ENCODE measurements at places on chromosomes 7 and 10.

DNA sequence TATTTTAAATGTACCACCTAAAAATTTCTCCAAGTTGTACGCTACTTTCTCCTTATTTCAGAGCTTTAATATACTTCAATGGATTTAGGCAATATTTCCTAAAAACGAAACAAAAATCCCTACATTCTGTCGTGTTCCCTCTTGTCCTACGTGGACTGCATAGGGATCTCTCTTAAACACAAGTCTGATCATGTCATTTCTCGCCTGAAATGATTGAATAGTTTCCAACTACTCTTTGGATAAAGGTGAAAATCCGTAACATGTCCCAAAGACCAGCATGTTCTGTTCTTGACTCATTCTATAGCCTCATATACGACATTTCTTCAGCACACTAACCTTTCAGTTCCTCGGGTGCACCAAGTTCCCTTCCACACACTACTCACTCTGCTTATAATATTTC is 17.7 kb upstream of the TPK1 start:
- no peak for DNase-seq

DNA sequence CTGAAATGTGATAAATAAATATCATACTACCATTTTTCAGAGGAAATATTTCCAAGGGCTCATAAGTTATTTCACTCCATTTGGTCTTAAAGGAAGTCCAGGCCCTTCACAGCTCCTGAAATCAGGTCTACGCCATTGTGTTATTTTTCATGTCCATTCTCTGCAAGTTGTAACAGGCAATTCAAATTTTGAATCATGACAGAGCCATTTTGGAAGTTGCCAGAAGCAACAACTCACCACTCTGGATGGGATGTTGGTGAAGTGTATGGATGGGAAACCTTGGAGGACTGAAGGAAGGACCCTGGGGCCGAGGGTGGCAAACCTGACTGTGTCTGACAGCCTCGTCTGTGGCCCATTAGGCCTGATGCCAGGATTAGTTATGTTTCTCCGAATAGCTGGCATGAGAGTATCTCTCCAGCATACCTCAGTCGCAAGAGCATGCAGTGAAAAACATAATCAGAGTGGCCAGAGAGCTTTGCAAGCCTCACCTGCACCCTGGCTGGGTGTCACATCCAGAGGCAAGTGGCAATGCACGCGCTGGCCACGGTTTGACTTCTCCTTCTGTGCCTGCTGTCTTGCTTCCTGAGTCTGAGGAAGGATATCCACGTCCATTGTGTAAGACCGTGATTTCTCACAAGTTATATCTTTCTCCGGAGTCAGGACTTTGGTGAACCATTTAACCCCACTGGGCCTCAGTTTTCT is 87.1 kb downstream of the NRP1 start:
- no peak for DNase-seq

- DNase-seq: no peak
Observed at GRCh38 chr7:37160656-37161055, 288.0 kb downstream of the ELMO1 start.

DNA sequence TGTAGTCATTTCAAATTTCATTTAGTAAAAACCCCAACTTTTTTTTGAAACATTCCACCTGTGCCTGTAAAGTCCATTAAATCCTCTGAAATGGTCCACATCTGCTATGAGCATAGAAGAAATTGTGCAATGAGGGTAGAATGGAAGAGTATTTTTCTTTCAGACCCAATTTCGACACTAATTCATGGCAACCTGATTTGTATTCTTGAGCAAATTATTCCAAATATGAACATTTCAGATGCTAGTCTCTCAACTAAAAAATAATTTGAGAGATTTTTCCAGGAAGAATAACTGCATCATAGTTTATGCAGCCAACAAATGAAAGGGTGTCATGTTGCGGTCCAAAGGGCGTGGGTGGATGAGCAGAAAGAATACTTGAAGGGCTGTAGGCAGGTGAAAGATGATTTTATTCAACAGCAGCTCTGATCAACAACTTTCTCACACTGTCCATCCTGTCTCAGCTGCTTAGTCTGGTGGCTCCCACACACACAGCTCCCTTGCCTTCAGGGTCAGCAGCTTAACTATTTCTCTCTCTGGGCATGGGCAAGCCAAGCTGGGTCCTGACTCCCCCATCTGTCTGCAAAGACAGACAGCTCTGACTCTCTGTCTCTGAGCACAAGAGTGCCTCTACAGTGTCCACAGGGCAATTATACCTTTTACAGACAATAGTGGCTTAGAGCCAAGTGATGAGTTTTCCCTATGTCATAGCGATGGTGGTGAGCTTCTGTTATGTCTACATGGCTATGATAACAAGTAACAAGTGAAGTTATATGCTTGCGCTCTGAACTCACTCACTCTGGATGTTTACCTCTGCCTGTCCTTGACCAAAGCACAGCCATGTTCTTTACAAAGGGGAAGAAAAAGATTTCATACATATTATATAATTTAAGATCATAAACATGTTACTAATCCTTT is 11.5 kb downstream of the STEAP2 start:
- no peak for DNase-seq

DNA sequence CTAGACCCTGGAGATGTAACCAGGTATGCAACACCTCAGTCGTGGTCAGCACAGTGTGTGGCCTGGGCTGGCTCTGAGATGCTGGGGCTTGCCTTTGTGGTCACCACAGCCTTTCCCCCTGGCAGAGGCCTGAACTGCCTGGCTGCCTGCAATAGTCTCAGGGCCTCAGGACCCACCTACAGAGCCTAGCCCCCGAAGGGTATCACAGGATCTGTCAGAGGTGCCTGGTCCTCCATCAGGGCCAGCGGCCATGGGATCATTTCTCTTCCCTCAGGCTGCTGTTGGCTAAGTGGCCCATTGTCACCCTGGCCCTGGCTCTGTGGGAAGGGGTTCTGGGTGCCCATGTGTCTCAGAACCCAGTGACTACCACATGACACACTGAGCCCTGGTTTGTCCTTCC is 141.6 kb downstream of the CYP26A1 start:
- DNase-seq: no peak

DNA sequence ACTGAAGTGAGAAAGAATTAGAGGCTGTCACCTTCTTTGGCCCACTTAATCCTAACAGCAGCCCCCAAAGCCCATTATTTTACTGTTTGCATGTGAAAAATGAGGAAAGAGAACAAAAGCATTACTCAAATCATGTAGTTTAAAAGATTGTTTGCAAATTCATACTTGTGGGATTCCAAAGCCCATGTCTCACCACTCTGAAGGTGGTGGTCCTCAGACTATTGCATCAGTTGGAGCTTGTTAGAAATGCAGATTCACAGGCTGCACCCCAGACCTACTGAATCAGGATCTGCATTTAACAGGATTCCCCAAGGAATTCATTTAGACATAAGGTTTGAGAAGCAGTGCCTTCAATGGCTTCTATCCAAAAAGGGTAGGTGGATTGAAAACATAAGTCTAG is 93.7 kb upstream of the PDE1C start:
- no peak for DNase-seq

DNA sequence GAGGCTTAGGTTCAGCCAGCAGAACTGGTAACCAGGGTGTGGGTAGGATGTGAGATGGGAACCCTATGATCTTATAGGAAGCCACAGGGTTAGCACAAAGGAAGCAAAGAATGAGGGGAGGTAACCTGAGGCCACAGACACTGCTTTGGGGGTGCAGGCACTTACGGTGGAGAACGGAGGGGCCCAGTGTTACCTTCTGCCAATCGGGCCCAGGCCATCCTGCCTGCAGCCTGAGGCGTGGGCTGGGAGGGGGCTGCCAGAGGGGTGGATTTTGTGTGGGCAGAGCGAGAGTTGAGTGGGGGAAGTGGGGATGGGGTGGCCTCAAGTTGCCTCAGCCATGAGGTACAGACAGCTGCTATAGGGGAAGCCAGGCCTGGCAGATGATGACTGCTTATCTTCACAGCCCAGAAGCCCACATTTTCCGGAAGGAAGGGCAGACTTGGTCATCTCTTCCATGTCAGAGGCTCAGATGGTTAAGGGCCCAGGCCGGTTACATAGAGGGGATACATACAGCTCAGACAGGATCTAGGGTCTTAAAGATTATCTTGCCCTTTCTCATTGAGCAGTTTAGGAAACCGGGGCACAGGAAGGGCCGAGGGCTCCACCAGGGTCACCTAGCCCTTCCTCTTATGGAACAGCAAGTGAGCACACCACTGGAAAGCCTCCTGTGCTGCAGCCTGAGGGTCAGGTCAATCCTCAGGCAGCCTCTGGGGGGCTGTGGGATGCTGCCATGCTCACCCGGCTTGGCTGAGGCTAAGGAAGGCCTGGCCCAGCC is 24.4 kb upstream of the VSIR start:
- no peak for DNase-seq

Measured in stimulated activated CD4-positive, alpha-beta T cell treated with anti-CD3 and anti-CD28 coated beads, Interleukin-2, amount 100 ng/mL, for 24 hours (primary cell).